ENCODE measurements at places on chromosomes 16 and 17.

DNA sequence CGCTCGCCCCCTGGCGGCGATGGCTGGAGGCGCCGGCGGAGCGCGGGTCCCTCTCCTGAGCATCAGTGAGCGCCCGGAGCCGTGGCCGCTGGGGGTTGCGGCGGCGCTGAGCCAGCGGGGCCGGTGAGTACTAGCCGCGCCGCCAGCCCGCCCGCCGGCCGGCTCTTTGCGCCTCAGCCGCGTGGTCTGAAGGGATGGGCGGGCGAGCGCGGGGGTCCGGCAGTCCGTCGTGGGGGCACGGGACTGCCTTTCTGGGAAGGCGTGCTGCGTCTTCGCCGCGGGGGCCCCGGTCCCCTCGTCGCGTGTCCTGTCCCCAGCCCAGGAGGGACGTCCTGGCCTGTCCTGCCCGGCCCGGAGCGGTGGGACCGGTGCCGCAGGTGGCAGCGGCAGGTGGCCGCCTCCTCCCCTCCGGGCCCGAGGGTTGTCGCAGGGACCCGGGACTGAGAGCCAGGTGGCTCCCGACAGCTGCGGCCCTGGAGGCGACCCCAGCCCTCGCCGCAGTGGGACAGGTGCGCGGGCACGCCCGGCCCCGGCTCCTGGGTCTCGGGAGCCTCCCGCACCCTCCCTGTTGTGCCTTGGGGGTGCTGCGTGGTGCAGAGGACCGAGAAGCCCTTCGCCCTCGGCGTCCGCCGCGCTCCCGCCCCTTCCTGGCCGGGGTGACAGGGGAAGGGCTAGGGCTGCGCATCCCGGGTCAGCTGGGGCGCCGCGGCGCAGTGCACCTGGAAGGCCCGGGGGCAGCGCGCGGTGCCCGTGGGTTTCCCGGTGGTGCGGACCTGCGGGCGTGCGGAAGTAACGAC, at the start of gene SPECC1:
SPECC1 (plus strand) TSS at position 58 of the 797 bp plus-strand sequence. CDS start 87,293 bp downstream, outside the sequence.
- peak; percentile 5 for DNase-seq

GRCh38 chr16:27202923-27203506, 311 bp upstream of the KDM8 start:
- peak; percentile 89 for DNase-seq

GRCh38 chr17:65470783-65471182, 90.7 kb downstream of the AXIN2 start:
- no peak for DNase-seq

DNA sequence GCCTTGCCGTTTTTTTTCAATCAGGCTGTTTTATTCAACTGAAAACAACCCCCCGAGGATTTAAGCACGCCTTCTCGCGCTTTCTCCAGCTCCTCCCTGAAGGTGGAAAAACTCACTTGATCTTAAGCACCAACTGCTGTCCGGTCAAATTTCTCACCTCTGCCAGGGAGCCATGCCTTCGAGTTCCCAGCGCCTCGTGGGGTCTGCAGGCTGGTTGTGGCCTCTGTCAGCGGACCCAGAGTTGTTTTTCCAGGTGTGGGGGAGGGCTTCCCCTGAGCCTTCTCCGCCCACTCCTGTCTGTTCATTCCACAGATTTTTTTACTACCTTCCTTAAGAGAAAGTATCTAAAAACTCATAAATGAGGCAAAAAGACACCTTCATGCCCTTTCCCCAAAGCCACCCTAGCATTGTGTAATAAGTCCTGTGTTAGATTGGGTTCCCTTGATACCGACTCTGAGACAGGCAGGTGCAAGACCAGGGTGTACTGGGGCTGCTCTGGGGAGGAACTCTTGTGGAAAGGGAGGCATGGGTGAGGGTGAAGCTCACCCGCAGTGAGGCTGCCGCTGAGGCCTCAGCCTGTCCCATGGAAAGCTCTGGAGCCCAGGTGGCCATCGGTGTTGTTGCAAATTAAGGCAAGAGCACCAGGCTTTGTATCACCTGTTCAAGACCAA, 101.6 kb downstream of the AXIN2 start:
- DNase-seq = no peak

- DNase-seq = no peak
These were observed 1.0 kb upstream of the MGRN1 start for GRCh38 chr16:4623593-4623992.

- DNase-seq = no peak
These were observed 5.3 kb upstream of the POLR3E start for GRCh38 chr16:22291860-22292318.

DNA sequence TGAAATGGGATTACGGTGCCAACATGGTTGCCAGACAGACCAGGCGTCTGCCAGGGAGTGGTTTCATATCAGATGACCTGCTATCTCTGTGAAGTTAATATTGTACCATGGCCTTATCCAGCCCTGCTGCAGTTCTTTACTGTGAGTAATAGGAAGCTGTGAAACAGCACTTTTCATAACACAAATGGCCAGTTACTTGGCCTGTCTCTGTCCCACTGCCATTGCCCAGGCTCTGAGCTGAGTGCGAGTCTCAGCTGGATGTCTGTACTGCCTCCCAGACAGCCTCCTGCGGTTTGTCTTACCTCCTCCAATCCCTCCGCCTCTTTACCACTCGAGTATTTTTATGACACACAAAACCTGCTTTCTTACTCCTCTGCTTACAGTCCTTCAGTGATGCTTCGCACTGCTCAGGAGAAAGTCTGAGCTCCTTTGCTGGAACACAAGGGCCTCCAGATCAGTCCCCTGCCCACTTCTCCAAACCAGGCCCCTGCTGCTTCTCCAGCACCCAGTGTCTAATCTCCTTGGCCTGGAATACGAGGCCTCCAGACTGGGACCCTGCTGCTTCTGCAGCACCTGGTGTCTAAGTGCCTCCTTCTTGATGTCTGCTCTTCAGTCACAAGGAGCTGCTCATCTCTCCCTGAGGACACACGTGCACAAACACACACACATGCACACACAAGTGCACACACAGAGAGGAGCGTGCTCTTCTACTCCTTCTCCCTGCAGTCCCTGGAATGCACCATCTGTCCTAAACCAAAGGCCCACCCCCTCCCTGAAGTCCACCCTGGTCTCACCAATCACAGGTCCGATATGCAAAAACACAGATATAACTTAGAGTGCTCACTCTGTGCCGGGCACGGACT, 17.1 kb upstream of the RHOT1 start:
- no peak for DNase-seq

DNA sequence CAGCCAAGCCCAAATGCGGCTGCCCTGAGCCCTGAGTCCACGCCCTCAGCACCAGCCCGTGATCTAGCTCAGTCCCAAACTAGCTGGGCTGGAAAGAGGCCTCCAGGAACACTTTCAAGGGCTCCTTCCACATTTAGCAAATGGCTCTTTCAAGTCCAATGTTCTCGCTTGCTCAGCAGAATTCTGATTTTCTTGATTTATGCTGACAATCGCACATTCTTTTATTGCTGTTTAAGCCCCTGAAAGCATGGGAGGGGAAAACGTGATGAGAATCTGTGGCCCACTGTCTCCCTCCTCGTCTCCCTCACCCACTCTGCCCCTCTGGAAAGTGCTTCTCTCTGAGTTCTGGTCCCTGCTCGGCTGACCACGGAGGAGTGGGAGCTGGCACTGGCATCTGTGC, 293.8 kb downstream of the FOXL1 start:
- no peak for DNase-seq

DNA sequence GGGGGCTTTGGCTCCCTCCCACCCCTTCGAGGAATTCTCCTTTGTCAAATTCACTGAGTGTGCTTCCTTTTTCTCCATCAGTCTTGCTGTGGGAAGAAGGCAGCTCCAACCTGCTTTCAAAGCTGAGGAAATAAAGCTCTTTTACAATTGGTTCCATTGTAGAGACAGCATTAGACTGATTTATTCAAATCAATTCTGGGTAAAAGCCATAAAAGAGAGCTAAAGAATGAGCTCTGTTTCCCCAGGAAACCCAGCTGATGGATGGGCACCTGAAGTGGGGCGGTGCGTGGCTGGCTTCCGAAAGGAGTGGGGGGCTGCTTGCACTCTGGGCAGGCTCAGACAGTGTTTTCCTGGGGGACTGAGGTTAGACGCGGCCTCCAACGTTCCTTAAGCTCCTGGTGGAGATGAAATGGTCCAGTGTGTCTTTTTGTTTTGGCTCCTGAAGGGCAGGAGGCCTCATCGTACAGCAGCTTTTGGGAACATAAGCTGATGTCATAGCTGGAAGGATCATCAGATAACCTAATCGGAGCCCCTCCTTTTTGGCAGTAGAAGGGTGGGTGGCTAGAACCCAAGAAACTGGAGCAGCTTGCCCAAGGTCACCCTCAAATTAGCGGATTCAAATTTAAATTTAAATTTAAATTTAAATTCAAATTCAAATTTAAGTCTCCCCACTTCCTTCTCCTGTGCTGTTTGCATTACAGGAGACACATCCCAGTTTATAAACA, 128.5 kb upstream of the EEF2KMT start:
- DNase-seq = no peak

- DNase-seq = no peak
These were observed 8.1 kb downstream of the CHMP6 start for GRCh38 chr17:80999536-81000333.

DNA sequence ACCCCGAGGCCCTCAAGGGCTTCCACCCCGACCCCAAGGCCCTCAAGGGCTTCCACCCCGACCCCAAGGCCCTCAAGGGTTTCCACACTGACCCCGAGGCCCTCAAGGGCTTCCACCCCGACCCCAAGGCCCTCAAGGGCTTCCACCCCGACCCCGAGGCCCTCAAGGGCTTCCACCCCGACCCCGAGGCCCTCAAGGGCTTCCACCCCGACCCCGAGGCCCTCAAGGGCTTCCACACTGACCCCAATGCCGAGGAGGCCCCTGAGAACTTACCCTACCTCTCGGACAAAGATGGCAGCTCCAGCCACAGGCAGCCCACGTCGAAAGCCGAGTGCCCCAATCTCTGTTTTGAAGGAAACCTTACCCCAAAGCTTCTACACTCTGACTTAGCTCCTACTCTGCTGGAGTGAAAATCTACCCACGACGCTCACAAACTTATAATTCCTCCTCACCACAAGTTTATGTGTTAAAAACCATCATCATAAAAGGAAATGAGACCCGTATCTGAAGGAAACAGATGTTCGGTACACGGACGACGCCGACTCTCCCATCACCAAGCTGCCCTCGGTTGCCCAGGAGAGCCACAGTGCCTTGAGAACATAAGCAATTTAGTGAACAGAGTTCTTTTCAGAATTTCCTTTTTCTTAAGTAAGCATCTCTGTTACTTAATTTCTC, 61.2 kb upstream of the RPH3AL start:
- DNase-seq = no peak

- DNase-seq = no peak
These were observed 7.3 kb upstream of the DDX52 start for GRCh38 chr17:37650419-37651003.

DNA sequence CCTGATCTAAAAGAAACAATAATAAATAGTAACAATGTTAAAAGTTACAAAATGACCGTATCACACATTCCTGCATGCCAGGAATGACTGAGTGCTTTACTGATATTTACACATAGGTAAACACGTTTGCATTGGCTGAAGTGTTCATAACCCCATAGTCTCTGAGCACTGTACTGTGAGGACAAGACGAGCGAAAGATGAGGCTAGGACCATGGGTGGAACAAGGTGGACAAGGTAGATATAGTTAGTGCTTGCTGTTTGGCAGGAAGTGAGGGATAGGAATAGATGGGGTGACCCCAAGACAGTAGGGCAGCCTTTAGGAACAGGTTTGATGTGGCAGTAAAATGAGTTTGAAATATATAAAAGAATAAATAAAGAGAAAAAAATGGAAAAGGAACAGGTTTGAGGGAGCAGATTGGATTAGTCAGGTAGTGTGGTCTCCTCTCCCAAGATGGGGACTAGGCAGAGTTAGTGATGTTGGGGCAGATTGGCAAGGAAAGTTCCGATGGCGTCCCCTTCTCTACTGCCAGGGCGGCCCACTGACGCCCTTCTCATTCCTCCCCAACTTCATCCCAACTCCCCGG, 452 bp upstream of the E2F4 start:
- no peak for DNase-seq

DNA sequence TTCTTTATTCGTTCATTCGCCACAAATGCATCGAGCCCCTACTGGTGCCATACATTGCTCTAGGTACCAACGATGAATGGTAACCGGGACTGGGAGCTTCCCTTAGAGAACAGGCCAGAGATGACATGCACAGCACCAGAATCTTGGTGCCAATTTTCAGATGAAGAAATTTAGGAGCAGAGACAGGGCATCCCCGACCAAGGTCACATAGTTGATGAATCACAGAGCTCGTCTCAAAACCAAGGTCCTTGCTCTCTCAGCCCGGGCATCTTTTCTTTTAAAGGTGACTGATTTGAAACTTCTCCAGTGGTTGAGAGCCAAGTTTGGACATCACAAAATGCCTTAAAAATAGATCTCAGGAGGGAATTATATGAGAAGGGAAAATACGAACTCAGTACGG, 73.2 kb upstream of the C16orf82 start:
- no peak for DNase-seq

DNA sequence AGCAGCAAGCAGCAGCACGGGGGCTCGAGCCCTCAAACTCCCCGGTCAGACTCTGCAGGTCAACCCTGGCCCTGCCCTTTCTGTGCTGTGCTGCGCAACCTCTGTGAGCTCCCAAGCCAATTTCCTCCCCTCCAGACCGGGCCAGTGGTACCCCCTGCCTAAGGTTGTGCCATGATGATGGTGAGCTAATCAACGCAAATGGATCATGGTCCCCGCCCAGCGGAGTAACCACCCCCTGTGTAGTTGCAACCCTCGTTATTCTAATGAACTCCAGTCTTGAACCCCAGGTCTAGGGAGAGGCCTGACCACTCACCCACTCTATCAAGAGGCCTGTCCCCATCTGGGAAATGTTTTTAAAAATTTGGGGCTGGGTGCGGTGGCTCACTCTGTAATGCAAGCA, 201.8 kb upstream of the FOXF1 start:
- no peak for DNase-seq

DNA sequence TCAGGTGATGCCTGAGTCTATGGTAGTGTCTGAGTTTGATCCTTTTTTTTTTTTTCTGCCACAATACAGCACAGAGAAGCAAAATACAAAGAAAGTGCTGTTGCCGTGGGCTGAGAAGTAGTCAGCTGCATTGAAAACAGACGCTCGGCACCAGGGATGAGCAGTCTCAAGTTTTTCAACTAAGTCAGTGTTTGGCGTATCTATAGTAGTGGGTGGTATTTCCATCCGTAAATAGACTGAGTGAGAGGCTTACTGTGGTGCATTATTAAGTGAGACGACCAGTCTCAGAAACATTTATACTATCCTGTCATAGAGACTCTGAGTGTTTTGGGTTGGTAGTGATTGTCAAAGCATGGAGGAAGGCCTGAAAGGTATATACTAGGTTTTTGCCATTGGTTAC, 221.3 kb downstream of the SNX29 start:
- no peak for DNase-seq

DNA sequence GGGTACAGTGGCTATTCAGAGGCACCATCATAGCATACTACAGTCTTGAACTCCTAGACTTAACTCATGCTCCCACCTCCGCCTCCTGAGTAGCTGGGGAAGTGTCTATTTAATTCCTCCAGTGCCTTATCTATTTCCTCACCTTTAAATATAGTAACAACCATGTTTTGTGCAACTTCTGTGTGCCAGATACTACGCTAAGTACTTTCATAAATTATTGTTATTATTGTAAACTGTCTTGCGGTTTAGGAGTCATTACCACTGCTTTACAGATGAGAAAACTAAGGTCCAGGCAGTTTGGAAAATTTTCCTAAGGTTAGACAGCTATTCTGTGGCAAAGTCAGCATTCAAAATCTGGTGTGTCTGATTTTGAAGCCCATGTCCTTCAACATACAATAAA, 359.1 kb upstream of the XYLT1 start:
- no peak for DNase-seq

- DNase-seq = no peak
These were observed 7.0 kb downstream of the CUEDC1 start for GRCh38 chr17:57948169-57948554.

- DNase-seq = peak; percentile 33
These were observed 65.0 kb downstream of the TBC1D16 start for GRCh38 chr17:79970576-79971068.

Data from CD4-positive, alpha-beta T cell treated with Interleukin-6 at 100 ng/mL for 8 hours (primary cell).